ENCODE measurements at places on chromosomes 7 and 10.

DNA sequence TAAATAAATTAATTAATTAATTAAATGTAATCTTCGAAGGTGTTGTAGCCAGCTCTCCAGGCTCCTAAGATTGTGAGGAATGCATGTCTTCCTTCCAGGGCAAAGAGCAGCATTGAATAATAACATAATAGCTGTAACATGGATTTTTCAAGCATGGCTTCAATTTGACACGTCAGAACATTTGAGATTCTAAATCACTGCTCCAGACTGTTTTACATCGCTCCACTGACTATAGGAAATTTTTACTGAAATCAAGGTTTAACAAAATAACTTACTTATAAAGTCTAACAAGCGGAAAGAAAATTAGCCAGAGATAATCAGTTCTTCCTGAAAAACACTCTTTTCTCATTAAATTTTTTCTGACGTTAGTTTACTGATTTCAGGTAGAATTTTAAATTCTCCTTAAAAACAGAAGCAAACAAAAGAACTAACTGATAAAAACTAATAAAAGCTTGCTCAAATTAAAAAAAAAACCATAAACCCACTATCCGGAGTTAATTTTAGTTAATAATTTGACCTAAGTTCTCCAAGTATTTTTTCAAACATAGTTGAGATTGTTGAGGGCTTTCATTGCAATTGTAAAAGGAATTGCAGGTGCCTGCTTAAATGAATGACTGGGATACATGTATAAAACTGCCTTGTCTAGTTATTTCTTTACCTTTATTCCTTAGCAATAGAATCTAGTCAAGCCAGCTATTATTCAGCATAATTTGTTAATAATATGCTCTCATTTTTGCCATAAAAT is 51.2 kb upstream of the SGCE start:
- no peak for DNase-seq

- DNase-seq: no peak
These were observed 512.3 kb downstream of the INHBA start for GRCh38 chr7:41190581-41190980.

DNA sequence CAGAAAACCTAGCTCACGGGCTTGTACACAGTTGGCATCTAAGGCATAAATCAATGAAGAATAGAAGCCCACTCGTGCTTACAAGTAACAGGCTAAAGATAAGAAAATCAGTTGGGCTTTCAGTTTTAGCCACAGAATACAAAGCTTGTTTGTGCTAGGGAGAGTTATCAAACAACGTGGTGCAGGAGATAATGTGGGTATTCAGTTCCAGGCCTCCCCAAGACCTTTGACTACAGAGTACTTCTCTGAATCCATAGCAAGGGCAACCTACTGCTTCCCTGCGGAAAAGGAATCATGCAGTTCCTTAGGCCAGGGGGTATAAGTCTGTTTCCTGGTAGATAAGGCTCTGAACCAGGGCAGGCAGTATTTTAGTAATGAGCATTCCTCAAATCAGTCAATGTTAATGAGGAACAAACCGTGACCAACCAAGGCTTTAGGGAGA is 219.5 kb upstream of the CSTF2T start:
- no peak for DNase-seq

DNA sequence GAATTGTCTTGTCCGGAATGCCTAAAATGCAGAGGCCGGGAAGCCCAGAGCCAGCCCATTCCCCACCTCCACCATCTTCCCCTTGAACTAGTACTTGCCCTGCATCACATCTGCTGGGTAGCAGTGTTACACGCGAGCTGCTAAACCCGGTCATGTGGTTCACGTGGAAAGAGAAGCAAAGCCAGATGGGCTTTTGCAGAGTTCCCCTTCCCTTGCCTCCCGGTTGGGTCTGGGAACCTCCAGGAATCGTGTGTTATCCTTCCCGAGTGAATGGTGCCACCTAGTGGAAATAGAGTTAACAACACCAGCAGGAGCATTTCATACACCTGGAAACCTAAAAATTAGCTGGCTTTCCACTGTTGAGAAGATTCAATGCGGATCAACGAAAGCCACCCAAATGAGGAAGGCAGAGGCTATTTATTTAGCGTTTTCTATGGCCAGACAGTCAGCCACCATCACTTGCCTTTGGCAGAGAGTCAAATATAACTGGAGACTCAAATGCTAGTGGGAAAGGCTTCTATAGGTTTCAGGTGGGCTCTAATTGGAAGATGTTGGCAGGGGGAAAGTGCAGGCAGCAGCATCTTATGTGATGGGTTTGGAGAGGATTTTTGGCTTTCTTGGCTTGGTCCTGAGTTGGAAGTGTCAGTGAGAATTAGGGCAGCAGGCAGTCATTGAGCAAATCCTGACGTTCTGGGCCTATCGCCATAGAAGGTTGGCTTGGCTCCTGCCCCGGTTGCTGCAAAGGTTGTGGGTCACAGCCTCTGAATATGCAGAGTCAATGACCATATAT is 12.9 kb upstream of the DENND2A start:
- peak; percentile 75 for DNase-seq

DNA sequence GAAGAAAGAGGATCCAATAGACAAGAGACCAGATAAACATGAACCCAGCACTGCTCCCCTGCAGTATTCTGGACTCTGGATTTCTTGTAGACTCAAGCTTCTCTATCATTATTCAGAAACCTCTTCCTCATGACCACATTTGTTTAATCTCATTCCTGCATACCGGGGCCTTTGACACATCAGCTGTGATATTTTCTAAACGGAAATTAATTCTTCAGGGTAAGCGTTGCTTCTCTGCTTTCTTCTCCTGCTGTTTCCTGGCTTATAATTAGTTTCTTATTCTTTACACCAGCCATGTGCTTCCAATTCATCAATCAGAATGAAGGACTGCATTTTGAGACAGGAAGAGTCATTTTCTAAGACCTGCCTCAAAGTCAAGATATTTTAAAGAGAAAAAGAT is 54.2 kb upstream of the TARP start:
- DNase-seq: no peak

DNA sequence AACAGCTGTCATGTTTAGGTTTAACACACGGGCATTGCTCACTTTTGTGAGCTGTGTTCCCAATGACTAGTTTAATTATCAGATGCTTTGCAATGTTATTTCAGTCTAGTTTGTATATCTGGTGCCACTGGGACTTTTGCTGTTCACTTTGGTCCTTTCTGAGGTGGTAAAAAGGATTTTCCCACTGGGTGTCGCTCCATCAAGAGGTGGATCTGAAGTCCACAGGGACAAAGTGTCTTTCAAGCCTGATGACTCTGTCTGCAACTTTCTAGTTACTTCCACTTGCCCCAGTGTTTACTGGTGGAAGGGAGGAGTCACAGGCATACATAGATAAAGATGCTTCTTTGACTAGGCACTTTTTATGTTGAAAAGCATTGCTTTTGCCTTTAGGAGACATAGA is 242.2 kb downstream of the HGF start:
- peak; percentile 21 for DNase-seq

- DNase-seq: no peak
These were observed 195.6 kb downstream of the KIAA1217 start for GRCh38 chr10:24404567-24404966.

DNA sequence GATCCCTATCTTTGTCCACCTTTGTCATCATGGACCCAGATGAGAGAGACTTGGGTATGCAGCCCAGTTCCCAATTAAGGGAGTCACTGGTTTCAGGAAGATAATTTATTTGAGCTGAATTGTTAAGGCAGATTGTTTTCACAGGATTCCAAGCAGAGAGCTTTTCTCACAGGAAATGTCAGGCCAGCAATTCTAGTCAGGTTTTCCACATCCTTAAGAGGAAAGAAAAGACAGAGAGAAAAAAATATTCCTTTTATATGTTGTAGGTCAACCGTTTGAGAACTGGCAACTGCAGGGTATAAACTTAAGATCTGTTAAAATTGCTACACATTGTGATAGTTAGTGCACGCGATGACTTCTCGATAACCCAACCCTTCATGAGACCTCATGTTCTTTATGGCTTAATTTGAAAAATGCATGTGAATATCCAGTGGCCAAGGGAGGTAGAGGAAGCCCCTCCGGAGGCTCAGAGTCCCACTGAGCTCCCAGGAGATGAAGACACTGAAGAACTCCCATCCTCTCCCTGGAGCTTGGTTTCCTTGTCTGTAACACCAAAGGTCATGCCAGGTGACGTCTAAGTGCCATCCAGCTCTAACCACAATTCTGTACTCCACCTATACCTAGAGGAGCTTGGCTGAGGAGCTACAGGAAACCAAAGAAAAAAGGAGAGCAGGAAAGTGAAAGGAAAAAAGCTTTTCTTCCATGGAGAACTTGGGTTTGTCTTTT is 45.6 kb downstream of the MINDY4 start:
- DNase-seq: no peak

GRCh38 chr10:77027141-77027540 is 610.5 kb downstream of the KCNMA1 start:
- DNase-seq: no peak

- no peak for DNase-seq
These were observed 16.3 kb upstream of the CYP51A1 start for GRCh38 chr7:92150450-92151017.

DNA sequence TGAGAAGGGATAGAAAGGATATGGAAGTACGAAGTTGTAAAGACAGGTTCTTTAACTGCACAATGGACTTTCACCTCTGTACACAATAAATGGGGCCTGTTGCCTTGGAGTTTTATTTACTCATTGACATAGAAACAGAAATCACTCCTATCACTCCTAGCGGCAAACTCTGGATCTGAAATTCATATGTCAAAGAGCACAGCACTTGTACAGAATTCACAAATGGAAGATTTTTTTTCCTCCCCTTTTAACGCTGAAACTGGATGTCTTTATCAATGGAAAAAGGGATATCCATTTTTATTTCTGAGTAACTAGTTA is 18.2 kb downstream of the NT5C3A start:
- peak; percentile 27 for DNase-seq

DNA sequence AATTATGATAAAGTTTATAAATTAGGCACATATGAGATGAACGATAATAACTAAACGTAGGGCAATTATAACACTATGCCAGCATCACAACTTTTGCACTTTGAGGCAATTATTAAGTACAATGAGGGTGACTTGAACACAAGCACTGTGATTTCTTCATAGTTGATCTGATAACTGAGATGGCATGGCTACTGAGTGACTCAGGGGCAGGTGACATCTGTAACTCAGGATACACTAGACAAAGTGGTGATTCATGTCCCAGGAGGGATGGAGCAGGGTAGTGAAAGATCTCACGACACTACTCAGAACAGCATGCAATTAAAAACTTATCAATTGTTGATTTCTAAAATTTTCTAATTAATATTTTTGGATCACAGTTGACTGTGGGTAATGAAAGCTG is 98.3 kb upstream of the ARHGAP21 start:
- peak; percentile 19 for DNase-seq

DNA sequence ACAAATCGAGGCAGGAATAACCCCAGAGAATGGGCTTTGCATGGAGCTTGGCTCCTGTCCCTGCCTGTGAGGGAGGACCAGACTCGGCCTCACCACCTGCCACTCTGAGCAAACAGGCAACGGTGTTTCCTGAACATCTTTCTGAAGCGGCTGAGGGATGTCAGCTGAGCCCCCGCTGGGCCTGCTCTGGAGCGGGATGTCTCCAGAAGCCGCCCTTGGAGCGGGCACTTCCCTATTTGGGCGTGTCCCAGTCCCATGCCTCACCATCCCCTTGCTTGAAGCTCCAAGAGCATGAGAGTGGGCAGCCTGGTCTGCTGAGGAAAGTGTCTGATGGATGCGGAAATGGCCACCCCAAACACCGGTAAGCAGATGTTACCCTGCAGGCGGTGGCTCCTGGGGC is 10.2 kb downstream of the ALKBH4 start:
- no peak for DNase-seq

DNA sequence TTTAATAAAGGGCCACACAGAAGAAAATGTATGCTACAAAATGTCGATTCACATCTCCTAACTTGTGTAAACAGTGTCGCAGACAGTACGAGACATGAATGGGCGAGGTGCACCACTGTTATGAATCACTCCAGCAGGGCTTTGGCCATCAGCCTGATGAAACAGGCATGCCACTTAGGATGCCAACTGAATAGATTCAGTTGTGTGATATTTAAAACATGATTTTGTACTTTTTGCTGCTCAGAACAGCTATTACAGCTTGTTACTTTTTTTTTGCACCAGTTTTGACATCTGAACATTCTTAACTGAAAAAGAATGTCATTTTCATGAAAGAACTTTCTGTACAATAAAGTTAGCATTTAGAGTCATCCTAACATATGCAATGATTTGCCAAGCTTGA is 138.1 kb downstream of the VTI1A start:
- DNase-seq: peak; percentile 61

DNA sequence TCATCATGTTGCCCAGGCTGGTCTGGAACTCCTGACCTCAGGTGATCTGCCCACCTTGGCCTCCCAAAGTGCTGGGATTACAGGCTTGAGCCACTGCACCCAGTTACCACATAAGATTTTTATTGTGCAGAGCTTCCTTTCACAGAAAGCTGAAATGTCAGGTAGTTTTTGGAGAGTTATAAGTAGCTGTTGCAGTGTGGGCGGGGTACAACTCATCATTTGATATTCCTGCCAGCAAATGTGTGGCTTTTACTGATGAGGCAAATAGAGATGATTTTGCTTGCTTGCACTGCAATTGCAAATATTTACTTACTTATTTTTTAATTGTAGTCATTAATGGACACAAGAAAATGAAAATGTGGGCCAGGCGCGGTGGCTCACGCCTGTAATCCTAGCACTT is 32.4 kb downstream of the NKX2-3 start:
- no peak for DNase-seq

DNA sequence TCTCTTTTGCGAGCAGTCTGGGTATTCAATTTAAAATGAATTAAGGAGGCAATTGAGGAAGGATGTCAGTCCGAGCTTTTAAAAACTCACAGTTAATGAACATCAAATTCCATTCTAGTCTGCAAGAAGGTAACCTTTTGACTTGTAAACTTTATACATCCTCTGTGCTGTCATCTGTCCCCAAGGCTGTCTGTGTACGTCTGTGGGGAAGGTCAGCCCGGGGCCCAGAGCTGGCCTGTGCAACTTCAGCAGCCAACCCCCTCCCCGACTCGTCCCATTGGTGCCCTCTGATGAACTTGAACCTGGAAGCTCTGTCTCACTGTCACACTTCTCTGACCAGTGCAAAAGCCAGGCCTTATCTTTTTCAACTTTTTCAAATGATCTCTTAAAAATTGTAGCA is 80.3 kb downstream of the CCDC3 start:
- no peak for DNase-seq

DNA sequence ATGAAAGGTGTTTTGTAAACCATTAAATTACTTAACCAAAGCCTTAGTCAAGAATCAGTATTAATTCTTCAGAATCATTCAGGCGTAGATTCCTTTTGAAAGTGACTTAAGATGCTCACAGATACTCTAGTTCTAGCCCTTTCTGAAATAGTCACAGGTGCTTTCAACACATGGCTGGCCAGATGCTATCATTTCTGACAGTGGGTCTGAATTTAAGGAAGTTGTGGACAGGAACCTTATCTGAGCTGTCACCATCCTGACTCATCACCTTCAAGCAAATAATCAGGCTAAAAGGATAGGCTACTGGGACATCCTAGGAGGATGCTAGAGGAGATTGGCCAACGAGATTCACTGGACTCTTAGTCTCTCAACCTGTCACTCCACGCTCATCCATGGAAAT is 501.5 kb downstream of the LRMDA start:
- no peak for DNase-seq
